AG04449 (cell line): ENCODE measurements at places on chromosomes 7 and 10.

- DNase-seq, result no peak
These were observed 224.6 kb downstream of the RELN start for GRCh38 chr7:103764901-103765300.

GRCh38 chr7:68224041-68224741 lies 1227.6 kb downstream of the TYW1 start:
- DNase-seq, result no peak

GRCh38 chr7:143497008-143497795 lies 19.5 kb downstream of the TAS2R41 start:
- no peak for DNase-seq

GRCh38 chr7:129264534-129264933 lies 39.7 kb downstream of the AHCYL2 start:
- no peak for DNase-seq

GRCh38 chr10:80487791-80488538 lies 33.9 kb downstream of the TSPAN14 start:
- no peak for DNase-seq

- no peak for DNase-seq
These were observed 39.7 kb upstream of the ANTXRL start for GRCh38 chr10:46247181-46247475.

- DNase-seq, result no peak
These were observed 88.7 kb upstream of the NRP1 start for GRCh38 chr10:33423154-33423529.

DNA sequence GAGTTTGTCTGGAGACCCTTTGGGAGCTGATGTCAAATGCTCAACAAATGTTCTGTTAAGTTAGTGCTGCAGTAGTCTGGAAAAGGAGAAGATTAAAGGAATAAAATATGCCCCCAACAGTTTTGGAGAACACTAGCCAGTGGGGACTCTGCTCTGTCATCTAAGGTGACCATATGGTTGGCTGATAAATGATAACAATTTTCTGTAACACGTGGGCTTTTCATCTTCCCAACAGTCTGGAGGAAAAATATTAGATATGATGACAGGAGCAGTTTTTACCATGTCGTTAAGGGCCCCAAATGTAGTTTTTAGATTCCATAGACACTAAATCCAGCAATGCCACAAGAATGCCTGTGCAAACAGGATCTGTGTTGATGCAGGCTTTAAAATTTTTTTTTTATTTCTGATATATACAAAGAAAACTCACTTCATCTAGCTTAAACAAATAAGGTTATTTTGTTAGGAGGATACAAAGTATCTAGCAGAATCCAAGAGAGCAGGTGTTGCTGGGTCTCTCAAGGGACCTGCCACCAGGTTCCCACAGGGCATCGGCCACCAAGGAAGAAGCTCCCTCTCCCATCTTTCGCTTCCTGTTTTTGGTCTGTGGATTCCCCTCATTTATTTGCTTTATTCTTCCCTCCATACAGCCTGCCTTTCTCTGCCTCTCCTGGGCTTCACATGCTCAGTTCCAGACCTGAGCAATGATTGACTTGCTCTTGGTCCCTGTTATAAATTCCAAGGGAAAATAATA lies 6.2 kb upstream of the CFAP58 start:
- DNase-seq, result no peak

DNA sequence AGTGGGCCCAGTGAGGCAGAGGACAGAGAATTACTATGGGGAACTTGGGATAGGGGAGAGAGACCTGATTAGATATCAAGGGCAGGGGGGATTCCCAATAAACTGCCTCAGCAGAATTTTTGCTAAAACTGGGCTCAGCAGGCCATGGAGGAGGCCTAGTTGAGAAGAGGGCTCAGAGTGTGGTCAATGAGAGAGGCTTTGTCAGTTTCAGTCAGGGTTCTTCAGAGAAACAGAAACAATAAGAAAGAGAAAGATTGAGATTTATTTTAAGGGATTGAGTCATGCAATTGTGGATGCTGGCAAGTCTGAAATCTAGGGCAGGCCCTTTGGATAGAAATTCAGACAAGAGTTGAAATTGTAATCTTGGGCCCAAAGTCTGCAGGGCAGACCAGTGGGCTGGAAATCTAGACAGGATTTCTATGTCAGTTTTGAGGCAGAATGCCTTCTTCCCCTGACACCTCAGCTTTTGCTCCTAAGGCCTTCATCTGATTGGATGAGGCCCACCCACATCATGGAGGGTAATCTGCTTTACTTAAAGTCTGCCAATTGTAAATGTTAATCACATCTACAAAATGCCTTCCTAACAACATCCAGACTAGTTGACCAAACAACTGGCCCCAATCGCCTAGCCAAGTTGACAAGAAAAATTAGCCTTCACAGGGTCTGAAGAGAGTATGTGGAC lies 33.5 kb upstream of the CCSER2 start:
- no peak for DNase-seq

DNA sequence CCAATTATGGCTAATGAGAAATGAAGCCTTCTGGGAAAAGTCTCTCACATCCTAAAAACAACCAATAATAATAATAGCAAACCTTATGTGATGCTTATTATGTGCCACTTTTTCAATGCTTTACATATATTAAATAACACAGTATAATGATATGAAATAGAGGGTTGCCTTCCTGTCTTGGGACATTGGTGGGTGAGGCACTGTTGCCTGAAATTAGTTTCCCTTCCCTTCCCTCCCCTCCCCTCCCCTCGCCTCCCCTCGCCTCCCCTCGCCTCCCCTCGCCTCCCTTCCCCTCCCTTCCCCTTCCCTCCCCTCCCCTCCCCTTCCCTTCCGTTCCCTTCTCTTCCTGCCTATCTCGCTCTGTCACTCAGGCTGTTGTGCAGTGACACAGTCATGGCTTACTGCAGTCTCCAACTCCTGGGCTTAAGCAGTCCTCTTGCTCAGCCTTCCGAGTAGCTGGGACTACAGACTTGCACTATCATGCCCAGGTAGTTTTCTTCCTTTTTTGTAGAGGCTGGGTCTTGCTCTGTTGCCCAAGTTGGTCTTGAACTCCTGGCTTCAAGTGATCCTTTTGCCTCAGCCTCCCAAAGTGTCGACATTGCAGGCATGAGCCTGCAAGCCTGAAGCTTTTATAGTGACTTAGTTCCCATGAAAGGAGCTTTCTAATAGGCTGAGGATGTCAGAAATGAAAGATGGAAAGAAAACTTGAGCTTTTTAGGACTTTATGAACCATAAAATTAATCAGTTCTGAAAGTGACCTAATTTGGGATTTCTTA lies 47.9 kb downstream of the PHTF2 start:
- no peak for DNase-seq

- DNase-seq, result no peak
These were observed 20.8 kb downstream of the MTPN start for GRCh38 chr7:135956393-135956792.

GRCh38 chr7:42468471-42468870 lies 231.5 kb upstream of the GLI3 start:
- no peak for DNase-seq

DNA sequence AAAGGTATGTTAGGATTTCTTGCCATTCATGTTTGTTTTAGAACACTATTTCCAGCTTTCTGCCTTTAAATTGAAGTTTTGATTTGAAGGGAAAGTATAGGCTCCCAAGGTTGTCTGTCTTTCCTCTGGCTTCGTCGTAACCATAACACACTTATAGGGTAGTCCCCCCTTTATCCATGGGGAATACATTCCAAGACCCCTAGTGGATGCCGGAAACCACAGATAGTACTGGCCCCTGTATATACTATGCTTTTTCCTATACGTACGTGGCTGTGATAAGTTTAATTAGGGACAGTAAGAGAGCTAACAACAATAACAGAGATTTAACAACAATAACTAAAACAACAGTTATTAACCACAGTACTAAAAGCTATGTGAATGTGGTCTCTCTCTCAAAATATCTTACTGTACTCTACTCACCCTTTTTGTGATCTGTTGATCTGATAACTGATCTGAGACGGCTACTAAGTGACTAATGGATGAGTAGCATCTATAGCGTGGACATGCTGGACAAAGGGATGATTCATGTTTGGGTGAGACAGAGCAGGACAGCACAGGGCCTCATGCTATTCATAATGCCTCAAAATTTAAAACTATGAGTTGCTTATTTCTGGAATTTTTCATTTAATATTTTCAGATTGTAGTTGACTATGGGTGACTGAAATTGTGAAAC lies 273.1 kb downstream of the AUTS2 start:
- peak; percentile 55 for DNase-seq

GRCh38 chr7:131164025-131164925 lies 163.4 kb upstream of the MKLN1 start:
- DNase-seq, result no peak

- no peak for DNase-seq
These were observed at the start of gene LRRC4 for GRCh38 chr7:128030654-128031611. Gene LRRC4 (minus strand): TSS chr7:128031437. CDS start chr7:128030640, 797 bp downstream.

DNA sequence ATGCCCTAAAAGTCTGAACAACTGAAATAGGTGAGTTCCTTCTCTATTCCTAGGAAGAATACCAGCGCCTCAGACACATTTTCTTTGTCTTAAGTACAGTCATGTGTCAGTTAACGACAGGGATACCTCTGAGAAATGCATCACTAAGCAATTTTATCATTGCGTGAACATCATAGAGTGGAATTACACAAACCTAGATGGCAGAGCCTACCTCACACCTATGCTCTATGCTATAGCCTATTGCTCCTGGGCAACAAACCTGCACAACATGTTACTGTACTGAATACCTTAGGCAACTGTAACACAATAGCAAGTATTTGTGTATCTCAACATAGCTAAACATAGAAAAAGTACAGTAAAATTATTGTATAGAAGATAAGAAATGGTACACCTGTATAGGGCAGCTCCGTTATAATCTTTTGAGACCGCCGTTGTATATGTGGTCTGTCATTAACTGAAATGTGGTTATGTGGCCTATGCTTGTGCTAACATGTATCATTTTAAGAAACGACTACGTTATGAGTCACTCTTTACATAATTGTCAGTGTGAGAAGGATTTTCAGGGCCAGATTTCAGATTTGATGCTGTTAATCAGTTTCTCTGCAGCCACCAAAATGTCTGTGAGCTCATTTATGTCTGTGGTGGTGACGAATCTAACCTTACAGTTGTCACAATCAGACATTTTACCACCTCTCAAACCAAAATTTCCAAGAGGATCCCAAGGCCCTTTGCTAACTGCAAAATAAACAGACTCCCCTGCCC lies 66.1 kb upstream of the STK17A start:
- DNase-seq, result no peak

GRCh38 chr7:17304926-17305325 lies 6.5 kb downstream of the AHR start:
- peak; percentile 37 for DNase-seq

DNA sequence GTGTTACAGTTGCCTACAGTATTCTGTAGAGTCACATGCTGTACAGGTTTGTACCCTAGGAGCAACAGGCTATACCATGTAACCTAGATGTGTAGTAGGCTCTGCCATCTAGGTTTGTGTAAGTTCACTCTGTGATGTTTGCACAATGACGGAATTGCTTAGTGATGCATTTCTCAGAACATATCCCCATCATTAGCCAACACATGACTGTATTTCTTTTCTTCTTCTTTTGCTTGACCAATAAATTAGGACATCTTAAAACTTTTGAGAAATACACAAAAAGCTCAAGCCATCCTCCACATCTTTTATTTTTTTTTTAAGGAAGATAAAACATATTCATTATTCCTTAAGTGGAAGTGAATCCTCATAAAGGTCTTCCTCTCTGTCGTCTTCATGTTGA lies 5.4 kb upstream of the PFKFB3 start:
- no peak for DNase-seq

DNA sequence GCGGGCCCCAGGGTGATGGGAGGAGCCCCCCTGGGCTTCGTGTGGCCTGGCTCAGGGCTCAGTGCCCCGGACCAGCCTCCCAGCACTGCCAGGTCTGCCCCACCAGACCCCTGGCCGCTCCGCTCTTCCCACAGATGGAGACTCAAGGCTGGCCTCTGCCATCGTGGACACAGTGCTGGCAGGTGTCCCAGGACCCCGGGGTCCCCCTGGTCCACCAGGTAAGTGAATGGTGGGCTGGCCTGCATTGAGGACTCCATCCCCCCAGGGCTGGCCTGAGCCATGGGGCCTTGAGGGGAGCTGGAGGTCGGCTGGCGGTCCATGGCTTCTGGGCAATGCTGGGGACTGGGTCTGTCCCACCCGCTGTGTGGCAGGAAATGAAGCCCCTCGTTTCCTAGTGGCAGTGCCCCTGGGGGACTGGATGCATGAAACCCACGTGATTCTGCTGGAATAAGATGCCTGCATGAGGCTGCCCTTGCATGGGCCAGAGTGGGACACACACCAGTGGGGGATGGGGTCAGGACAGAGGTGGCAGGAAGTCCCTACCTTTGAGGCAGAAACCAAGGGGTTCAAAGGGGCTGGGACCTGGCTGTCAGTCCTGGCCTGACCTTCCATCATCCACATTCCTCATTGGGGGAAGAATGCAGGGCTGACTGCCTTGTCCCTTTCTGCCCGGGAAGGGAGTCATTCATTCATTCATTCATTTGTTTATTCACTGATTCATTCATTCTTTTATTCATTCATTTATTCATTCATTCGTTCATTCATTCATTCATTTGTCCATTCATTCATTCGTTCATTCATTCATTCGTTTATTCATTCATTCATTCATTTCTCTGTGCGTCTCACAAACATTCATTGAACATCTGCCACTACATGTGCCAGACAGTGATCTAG lies 81.8 kb downstream of the MYL10 start:
- no peak for DNase-seq

- DNase-seq, result no peak
These were observed 72.5 kb upstream of the EGFR start for GRCh38 chr7:54946271-54946670.

DNA sequence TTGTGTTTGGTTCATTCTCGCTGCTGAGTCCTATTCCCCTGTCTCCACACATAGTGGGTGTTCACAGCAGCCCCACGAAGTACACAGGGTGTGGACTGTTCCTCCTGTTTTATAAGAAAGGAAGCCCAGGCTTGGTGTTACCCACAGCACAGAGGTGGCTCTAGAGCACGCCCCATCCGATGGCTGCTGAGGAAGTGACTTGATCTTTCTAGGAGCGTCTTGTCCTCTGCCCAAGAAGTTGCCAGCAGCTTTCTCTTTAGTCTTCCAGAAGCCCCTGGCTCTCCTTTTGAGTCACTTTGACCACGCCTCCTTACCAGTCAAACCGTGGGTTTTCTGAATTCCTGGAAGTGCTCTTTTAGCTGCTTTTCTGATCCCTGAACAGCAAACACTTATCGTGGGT lies 94.0 kb downstream of the GRK5 start:
- no peak for DNase-seq

- DNase-seq, result no peak
These were observed 133.4 kb upstream of the PTN start for GRCh38 chr7:137476937-137477336.

GRCh38 chr7:142381727-142382390 lies 124.0 kb upstream of the PRSS58 start:
- DNase-seq, result no peak
